Putamen (tissue), 1 donor: ENCODE measurements at places on chromosomes 11 and 22.

GRCh38 chr11:126385991-126386728, 30.7 kb downstream of the ST3GAL4 start:
- no peak for DNase-seq

DNA sequence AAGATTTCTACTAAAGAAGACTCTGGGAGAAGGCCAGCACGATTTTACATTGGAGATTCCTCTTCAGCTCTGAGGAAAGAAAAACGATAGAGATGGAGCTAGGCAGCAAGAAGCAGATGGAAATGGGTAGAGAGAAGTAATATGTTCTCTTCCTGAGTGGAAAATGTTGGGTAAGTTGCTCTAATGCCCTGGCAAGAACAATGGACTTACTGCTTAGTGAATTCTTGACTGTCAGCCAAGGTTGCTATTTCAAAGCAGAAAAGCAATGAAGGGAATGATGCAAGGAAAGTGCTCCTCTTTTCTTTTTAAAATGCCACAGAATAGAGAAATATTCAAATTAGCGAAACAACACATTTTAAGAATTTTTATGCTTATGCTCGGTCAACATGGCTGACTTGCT, 38.4 kb upstream of the CWF19L2 start:
- DNase-seq, result no peak

DNA sequence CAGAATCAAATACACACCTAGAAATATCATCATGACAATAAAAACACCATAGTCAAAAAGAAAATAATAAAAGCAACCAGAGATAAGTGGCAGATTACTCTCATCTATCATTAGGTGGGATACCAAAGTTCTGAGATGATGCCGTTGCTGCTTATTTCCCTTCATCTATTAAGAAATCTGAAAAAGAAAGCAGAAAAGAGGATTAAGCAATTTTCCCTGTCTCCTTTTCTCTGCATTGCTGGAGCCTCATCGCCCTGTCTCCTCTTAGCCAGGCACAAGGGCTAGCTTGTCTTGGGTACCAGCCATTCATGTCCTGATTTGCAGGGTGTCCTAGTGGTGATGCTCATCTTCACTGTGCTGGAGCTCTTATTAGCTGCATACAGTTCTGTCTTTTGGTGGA, 3.9 kb upstream of the MS4A14 start:
- no peak for DNase-seq

DNA sequence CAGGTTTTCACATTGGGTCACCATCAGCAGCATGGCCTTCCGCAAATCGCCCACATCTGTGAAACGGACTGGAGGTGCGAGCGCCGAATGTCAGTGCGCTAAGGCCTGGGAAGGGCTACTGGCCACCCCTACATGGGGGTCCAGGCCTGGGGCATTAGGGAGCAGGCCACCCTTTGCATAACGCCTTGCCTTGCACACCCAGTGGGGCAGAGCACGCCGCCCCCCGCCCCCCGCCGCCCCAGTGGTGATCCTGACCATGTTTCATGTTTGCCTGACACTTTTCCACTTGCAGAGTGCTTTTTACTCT, 2.6 kb downstream of the GRK2 start:
- no peak for DNase-seq

DNA sequence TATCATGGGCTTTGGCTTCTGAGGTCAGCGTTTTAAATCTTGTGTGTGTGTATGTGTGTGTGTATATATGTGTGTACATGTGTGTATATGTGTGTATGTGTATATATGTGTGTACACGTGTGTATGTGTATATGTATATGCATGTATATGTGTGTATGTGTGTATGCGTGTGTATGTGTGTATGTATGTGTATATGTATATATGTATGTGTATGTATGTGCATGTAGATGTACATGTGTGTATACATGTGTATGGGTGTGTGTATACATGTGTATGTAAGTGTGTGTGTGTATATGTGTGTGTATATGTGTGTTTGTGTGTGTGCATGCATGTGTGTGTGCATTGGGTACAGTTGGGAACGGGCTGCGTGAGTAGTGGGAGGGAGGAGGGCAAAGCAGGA, 123.0 kb downstream of the ST3GAL4 start:
- DNase-seq, result no peak

DNA sequence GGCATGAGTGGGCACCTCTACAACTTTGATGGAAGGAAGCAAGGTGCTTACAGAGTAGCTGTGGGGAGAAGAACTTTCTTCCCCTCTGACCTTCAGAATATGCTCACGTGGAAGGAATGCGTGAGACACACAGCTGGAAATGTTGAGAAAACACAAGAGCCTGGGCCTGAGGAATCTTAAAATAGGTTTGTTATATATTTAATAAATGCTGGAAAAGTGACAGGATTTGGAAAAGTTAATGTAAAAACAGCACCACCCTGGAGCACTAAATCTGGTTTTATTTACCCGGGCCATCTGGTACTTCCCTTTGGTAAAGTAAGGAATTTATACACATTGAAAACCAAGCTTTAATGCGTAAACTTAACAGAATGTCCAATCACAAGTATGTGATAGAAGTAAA, 14.0 kb upstream of the AMPD3 start:
- no peak for DNase-seq

DNA sequence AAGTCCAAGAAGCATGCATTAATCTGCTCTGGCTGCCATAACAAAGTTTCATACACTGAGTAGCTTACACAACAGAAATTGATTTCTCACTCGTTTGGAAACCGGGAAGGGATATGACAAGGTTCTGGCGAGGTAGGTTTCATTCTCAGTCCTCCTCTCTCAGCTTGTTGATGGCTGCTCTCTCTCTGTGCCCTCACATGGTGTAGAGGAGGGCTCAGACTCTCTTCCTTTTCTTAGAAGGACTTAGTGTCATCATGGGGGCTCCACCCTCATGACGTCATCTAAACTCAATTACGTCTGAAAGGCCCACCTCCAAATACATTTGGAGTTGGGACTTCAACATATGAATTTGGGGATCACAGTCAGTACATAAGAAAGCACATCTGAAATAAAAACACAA, 18.6 kb downstream of the GLYATL1 start:
- no peak for DNase-seq

DNA sequence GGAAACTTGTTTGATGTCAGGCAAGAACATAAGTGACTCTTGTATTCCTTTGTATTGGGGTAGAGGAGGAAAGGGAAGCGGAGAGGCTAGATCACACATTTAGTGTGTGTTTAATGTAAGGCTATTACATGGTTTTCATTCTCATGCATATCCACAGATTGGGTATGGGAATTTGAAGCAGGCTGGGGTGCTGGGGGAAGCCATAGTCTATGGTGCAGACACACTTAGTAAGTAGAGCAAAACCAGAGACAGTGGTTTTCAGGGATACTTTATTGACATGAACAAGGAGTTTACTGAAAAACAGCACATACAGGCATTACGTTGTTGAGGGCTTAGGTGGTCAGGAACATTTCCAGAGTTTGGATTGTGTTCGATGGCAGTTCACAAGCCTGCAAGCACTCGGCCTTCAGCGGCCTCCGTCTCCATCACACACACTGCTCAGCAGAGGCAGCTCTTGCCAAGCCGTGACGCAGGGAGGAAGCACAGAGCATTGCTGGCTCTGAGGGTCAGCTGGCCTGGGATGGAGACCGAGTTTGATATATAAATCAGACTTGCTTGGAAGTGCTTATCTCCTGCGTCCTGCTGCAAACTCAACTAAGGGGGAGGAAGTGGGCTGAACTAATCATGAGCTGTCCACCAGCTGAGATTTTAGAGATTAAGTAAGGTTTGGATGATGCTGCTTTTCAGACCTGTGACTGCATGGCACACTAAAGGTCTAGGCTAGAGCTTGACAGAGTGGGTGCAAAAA, 25.3 kb downstream of the SCN3B start:
- DNase-seq, result no peak

DNA sequence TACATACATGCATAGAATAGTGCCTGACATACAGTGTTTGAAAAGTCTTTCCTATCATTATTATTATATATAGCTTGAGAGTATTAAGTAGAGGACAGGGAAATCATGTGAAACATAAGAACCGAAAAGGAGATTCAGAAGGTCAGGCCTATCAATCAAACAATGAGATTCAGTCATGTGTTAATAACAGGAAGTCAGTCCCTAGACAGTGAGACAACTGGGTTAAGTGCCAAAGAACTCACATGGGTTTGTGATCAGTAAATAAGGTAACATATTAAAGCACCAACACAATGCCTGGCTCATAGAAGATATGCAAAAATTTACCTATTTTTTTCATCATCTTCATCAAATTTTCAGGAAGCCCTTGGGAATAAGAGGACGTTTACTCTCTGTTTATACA, 174.3 kb upstream of the FAT3 start:
- no peak for DNase-seq

DNA sequence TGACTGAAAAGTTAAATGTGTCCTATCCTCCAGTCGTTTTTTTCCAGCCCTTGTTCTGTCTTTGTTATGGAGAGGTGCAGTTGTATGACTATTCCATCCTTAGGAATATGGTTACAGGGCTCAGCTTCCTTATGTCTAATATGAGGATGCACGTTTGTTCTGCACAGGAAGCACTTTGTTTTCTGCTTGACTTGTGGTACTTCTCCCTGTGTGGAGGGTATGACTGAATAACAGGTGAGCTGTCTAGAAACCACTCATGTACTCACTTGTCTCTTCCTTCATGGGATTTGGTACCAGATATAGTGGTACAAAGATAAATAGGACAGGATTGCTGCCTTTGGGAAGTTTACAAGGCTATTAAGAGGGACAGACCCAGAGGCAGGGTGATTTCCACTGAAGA, 17.4 kb downstream of the CABIN1 start:
- DNase-seq, result no peak

DNA sequence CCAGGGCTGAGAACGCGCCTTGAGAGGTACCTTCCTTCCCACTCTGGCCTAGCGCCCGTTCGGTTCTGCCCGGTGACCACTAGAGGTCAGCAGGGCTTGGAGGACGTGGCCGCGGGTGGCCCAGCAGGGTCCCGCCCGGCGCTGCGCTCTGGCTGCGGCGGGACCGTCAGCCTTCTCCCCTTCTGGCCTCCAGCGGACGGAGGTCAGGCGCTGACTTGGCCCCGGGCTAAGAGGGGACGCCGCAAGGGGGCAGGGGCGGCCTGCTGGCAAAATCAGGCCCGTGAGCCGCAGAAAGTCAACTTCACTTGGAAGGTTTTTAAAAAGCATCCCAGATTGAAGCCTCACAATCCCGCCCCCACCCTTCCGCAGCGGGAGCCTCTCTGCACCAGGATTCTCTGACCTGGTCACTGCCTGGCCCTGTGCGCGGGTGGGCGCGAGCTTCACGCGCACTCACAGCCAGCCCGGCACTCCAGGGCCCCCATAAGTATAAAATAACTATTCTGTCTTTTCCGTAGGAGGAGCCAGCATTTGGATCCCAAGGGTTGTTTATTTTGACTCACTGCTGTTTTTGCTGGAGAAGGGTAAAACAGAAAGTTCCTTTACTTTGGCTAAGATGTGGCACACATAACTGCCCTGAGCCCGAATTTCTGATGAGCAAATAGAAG, 23.2 kb upstream of the ZBTB16 start:
- DNase-seq, result peak; percentile 56

- no peak for DNase-seq
These were observed 9.1 kb downstream of the GALR3 start for GRCh38 chr22:37832022-37832857.

DNA sequence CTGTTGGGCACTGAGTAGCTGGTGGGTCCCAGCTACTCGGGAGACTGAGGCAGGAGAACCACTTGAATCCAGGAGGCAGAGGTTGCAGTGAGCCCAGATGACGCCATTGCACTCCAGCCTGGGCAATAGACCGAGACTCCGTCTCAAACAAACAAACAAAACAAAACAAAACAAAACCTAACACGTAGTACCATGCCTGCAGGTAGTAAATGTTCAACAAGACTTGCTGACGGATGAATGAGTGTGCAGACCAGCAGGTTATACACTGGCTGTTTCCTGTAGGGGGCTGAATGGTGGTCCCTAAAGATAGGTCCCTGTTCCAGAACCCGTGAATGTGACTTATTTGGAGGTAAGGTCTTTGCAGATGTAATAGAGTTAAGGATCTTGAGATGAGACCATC, 12.8 kb upstream of the MRGPRD start:
- no peak for DNase-seq

DNA sequence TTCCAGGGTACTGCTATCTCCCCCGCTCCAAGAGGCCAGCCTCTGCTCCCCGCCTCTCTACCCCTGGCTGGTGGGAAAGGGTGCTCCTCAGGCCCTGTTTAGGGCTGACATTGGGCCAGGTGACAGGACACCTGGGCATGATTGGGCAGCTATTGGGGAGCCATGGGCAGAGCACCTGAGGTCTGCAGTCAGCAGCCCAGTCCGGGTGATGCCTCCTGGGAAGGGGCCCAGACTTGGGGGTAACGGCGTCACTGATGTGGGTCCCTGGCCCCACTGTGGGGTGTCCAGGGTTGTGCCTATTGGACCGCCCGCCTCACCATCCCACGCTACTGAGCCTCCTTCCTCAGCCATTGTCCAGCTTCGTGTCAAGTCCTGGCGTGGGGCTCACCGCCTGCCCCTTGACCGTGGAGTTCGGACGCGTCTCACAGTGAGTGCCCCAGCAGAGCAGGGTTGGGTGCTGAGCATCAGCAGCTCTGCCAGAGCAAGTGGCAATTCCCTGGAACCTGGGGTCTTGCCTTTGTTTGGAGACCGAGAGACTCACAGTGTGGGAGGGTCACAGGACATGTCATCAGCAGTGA, 2.8 kb upstream of the GATD1 start:
- no peak for DNase-seq

DNA sequence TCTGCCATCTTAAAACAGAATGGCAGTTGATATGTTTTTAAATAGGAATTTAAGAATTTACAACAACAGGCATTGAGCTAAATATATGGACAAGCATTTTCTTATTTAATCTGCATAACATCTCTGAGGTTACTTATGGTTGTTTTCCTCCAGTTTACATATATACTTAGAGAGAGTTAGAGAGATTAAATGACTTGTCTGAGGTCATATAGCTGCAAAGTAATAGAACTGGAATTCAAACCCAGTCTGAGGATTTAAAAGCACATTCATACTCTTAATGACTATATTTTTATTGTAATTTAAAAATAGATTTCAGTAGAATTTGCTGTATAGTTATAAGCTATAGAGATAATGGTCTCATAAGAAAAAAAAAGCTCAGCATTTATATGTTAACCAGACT, 81.4 kb upstream of the GRIK4 start:
- DNase-seq, result no peak

DNA sequence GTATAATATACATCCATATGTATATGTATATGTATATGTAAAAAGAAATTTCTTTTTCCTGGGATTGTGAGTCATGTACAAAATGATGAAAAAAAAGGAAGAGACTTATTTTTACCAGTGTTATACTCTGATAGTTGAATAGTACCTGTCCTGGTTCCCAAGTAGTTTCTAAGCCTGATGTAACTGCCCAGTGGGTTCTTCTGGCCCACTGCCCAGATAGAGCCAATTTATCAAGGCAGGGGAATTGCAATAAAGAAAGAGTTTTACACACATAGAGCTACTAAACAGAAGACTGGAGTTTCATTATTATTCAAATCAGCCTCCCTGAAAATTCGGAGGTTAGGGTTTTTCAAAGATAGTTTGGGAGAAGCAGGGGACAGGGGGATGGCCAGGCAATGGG, 29.1 kb upstream of the NARS2 start:
- no peak for DNase-seq
